IPS DF 6.9 (cell line): ENCODE measurements at places on chromosomes 3 and 15.
A peak's percentile ranks its signal among the peaks of the same experiment; 100 is the strongest.

- DNase-seq, result no peak
Measured at GRCh38 chr15:40306371-40306770, 1.4 kb downstream of the PLCB2 start.

DNA sequence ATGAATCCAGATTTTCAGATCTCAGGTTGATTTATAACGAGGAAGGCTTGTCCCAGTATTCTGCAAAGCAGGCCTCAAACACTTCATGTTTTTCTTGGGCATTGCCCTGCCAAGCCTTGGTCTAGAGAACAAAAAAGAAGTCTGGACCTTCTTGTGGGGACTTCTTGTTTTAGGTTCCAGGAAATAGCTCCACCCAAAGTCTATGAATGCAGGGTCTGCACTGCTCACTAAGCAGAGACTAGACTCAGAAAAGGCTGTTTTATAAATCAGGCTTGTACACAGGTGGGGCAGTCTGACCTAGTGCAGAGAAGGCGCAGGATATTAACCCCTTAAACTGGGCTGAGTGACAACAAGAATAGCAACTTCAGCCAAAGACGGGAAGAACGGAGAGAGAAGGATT is 44.3 kb downstream of the GLB1 start:
- DNase-seq, result no peak

GRCh38 chr15:43854801-43855200 is 28.0 kb downstream of the WDR76 start:
- no peak for DNase-seq

- DNase-seq, result no peak
Measured at GRCh38 chr3:10666621-10667020, 149.4 kb upstream of the SLC6A11 start.

DNA sequence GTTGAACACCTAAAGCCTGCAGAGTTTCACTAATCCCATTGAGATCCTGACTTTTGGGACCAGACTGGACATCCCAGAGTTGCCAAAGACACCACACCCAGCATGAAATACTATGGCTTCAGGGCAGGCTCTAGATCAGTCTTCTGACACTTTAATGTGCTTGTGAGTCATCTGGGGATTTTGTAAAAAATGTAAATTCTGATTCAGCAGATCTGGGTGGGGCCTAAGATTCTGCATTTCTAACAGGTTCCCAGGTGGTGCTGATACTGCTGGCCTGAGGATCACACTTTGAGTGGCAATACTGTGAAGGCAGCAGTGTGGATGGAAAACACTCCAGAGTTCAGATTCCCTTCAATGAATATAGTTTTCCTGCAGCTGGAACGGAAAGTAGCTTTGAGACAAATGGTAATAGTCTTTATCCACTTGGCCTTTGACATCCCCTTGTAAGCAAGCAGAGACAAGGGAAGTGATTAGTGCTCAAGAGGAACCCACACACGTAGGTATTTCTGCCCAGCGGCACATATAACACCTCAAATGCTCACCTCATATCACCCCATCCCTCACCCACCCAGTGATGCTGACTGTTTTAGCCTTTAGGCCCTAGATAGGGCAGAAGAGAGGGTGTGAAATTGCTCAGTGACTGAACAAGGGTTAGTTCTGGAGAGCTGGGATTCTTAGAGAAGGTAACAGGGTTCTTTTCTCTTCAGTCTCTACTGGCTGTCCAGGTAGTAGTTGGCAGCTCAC is 51.5 kb upstream of the GSK3B start:
- no peak for DNase-seq

- DNase-seq, result no peak
Measured at GRCh38 chr3:62553811-62554210, 180.5 kb upstream of the FEZF2 start.

DNA sequence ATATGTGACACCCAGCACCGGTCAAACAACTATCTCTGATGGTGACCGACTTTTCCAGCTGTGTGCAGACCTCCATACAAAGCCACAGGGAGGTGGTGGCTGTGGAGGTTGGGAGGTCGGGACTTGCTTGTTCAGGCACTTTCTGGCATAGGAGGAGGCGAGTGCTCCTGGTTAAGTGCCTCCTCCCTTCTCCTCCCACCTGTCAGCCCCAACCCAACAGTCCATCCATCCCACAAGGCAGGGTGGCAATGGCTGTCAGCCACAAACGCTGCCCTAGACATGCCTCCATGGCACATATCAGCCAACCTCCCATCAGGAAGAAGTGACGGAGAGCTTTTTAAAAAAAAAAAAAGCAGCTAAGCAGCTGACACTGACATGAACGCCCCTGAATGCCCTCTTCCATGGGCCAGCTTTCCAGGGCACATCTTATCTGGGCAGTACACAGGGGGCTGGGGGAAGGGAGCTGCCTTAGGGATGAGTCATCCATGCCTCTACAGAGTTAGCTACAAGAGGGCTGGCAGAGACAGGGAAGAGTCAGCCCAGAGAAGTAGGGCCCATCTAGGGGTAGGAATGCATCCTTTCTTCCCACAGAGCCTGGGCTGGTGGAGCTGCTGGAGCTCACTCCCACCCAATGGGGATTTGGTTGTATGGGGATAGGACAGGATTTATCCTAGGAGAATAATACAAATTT is 41.2 kb downstream of the CCDC12 start:
- DNase-seq, result peak; percentile 68

DNA sequence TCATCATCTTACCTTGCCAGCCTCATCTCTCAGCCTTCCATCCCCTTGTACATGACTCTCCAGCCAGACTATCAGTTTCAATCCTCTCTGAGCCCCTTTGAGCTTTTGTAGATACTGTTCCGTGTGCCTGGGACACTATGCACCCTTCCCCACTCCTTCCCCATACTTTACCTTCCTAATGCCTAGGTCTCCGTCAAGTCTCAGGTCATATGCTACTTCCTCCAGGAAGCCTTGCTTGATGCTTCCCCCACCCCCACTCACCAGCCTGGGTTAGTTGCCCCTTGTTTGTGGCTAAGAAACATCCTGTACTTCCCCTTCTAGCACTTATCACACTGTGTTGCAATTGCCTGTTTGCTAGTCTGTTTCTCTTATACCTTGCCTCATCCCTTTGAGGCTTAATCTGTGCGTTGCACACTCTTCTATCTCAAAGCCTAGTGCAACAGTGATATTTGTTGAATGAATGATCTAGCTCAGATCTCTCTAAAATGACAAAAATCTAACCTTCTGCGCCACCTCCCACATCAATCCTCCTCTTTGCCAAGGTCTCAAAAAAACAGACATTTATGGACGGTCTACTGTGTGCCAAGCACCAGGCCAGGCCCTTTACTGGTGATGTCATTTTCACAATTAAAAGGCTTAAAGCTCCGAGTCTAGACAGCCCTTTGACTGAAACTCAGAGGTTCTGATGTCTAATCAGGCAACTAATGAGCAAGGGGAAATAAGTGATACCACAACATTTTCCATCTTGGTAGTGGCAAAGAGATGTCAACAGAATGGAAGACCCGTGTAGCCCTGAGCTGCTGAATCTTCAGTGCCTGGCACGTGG is 6.5 kb upstream of the USP3 start:
- DNase-seq, result no peak

DNA sequence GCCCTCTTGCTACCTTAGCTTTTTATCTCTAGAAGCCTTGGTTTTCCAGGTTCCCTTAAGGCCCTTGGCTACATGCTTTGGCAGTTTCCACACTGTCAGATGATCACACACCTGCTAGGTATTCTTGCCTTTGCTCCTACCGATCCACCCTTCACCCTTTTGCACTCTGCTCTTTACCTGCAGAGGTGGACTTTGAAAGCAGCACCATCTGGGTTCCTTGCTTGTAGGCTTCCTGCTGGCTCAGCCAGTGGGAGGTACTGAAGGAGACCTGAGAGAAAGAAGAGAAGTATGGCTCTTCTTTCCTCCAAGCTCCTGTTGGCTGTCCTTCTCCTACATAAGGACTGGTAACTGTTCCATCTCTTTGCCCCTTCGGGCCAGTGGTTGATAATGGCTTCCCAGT is 7.3 kb upstream of the ZNF592 start:
- DNase-seq, result no peak

GRCh38 chr3:32759342-32759741 is 58.5 kb upstream of the TRIM71 start:
- no peak for DNase-seq

DNA sequence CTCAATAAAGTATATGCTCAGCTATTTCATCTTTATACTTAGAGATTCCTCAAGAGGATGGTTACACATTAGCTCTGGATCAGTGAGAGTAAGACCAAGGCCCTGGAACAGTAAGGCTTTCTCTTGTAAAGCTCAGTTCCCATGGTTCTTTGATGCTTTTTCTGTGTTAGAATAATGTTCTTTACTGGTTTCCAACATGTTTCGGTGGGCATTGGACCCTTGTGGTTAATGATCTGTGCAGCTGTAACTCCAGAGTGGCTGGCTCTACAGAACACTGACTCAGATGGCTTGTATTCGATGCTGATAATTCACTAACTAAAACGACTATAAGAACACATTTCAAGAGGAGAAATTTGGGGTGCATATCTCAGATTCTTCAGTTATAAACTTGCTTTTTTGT is 114.7 kb downstream of the AKAP13 start:
- no peak for DNase-seq

GRCh38 chr3:46835054-46835453 is 28.2 kb downstream of the MYL3 start:
- no peak for DNase-seq

- no peak for DNase-seq
Measured at GRCh38 chr15:90213122-90213817, 12.1 kb downstream of the SEMA4B start.

DNA sequence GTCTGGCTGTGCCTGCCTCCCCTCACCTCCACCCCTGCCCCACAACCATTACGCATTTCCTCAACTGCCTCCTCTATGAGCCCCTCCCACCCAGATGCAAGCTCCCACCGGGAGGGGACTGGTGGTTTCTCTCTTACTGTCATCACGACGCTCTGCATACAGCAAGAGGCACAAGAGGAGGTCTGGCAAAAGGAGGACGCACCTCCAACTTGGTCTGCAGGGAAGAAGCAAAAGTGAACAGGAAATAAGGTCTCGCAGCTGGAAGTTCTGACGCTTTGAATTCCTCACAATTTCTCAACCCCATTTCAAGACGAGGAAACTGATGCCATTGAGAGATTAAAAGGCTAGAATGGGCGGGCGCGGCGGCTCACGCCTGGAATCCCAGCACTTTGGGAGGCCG is 42.3 kb upstream of the MUC4 start:
- no peak for DNase-seq

DNA sequence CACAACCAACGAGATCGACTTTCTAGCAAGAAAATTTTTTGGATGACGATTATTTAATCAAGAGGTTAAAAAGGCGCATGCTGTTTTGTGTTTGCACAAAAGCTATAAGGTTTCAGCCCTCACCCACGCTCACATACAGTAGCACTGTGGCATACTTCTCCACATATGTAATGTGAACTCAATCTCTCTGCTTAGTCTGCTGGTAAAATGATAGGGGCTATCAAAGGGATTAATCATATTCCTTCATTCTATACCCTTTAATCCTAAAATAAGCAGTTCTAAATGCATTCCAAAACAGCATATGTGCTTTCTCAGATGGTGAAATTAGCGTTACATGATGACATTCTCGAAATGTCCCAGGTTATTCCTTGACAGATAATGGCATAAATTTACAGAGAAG is 196.9 kb upstream of the PRICKLE2 start:
- no peak for DNase-seq

- no peak for DNase-seq
Measured at GRCh38 chr3:166274351-166275023, 437.3 kb upstream of the BCHE start.

DNA sequence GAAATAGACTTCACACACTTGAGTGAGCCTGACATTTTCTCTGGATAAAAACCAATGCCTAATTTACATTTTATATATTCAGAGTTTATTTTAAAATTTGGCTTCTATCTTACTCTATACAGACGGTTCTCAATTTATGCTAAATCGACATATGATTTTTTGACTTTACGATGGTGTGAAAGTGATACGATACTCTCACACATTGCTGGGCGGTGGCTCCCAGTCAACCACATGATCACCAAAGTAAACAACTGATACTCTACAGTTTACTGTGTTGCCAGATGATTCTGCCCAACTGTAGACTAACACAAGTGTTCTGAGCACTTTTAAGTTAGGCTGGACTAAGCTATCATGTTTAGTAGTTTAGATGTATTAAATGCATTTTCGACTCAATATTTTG is 25.1 kb upstream of the GADL1 start:
- no peak for DNase-seq

- DNase-seq, result no peak
Measured at GRCh38 chr3:189500798-189501495, 130.2 kb upstream of the TP63 start.

GRCh38 chr3:184868477-184868876 is 56.5 kb downstream of the VPS8 start:
- no peak for DNase-seq

- DNase-seq, result no peak
Measured at GRCh38 chr15:31305375-31305774, 21.3 kb upstream of the KLF13 start.

GRCh38 chr15:27741226-27741860 is 357.8 kb downstream of the OCA2 start:
- no peak for DNase-seq

GRCh38 chr3:14376348-14377043 is 25.9 kb upstream of the SLC6A6 start:
- no peak for DNase-seq

- no peak for DNase-seq
Measured at GRCh38 chr15:98715890-98716443, 67.6 kb downstream of the IGF1R start.

GRCh38 chr3:150275941-150276340 is 132.2 kb upstream of the TSC22D2 start:
- DNase-seq, result no peak

- no peak for DNase-seq
Measured at GRCh38 chr3:106030627-106030963, 161.8 kb upstream of the CBLB start.

DNA sequence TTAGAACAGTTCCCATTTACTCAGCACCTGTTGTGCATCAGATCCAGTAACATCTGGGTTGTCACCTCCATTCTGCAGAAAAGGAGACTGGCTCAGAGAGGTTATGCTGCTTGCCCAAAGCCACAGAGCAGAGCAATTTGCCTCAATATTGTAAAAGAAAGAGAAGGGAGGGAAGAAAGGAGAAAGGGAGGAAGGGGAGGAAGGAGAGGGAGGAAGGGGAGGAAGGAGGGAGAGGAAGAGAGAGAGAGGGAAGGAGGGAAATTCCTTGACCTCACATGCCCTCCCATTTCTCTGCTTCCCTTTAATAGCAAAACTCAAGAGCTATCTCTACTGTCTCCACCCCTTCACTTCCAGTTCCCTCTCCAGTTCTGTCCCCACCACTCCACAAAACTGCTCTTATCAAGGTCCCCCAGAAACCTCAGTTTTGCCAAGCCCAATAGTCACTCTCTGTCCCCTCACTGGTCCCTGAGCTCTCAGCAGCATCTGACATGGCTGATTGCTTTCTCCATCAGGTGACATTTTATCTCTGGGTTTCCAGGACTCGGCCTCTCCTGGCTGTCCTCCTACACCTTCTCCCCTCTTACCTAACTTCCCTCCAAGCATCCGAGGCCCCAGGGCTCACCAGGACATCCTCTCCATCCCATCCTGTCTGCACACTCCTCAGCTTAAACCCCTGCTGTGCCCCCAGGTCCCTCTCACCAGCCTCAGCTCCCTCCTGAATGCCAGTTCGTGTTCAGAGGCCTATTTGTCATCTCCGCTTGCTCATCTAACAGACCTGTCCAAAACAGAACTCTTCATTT is 104.7 kb upstream of the LINGO1 start:
- DNase-seq, result no peak
